Mucosa of gallbladder (tissue), 1 donor: ENCODE measurements at places on chromosomes 16 and 17.
A peak's percentile ranks its signal among the peaks of the same experiment; 100 is the strongest.

DNA sequence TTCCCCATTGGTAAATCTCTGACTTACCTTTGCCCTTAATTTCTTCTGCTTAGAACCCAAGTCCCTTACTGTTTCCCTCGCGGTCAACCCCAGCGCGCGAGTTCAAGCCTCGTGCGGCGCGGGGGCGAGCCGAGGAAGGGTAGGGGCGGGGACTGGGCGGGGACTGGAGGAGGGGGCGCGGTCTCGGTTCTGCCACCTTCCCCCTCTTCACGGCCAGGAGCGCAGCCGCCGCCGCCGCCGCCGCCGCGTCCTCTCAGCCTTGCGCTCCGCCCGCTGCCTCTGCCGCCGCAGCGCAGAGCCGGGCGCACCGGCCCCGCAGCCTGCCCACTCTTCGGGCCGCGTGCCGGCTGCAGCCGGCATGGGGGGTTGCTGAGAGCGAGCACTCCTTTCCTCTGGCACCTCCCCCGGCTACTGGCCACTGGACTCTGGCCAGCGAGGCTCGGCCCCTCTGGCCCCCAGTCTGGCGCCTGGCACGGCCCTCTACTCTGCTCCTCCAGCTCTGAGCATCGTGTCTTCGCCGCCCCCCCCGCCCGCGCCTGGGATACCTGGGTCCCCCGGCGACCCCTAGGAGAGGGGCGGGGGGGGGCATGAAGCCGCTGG lies at the start of gene RAPGEFL1:
Gene RAPGEFL1, plus strand, starts transcription at position 196 of the 600 bp plus-strand sequence. Its CDS starts 392 bp downstream, at position 588.
- DNase-seq = peak; percentile 84

DNA sequence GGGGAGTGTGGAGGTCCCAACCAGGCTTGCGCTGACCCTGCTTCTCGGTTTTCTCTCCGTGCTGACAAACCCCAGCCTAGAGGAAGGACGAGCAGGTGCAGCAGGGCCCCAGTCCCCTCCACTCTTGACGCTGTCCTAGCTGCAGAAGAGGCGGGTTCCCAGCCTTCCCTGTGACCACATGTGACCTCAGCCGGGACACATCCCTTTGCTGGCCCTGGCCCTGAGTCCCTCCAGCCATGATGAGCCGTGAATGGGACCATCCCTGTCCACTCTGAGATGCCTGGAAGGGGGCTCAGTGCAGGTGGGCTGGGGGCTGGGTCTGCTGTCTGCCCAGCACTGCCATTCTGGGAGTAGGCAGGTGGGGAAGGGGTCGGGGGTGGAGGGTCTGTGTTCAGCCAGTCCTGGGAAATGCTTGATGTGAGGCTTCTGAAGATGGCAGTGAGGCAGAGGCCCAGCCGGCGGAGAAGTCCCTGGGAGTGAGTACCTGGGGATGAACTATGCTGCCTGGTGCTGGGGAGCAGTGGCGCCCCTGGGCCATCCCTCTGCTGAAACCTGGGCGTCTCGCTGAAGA lies 1.9 kb upstream of the TUBB3 start:
- DNase-seq = no peak

DNA sequence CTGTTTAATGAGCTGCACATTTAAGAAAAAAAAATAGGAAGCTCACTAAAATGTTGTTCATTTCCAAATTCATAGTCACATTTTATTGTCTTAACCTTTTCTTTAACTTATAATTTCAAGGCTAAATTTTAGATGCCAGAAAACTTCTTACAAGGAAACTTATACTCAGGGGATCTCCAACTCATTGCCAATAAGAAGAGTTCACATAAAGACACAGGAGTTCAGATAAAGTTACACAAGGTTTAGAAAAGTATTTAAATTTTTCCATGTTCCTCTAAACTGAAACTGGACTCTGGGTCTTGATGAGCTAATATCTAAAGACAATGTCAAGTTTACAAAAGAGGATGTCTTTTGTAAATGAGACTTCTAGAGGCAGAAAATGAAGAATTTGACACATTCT lies 190.7 kb upstream of the KCNJ16 start:
- DNase-seq = no peak

- no peak for DNase-seq
Measured at GRCh38 chr16:26747760-26748159, 319.0 kb upstream of the C16orf82 start.

- no peak for DNase-seq
Measured at GRCh38 chr17:47267354-47267828, 13.8 kb downstream of the ITGB3 start.

- no peak for DNase-seq
Measured at GRCh38 chr16:20285993-20286499, 41.3 kb downstream of the GP2 start.

- DNase-seq = no peak
Measured at GRCh38 chr16:67187175-67187890, 2.6 kb downstream of the EXOC3L1 start.

GRCh38 chr16:51524555-51525373 lies 373.7 kb upstream of the SALL1 start:
- no peak for DNase-seq

- peak; percentile 53 for DNase-seq
Measured at GRCh38 chr17:38898812-38899348, 26.5 kb upstream of the LASP1NB start.

- no peak for DNase-seq
Measured at GRCh38 chr17:18987230-18987610, 17.3 kb downstream of the FAM83G start.

- DNase-seq = no peak
Measured at GRCh38 chr17:41267711-41268110, 2.5 kb downstream of the KRTAP9-6 start.

- DNase-seq = no peak
Measured at GRCh38 chr17:77433385-77434135, 292.8 kb downstream of the SEC14L1 start.

- DNase-seq = no peak
Measured at GRCh38 chr16:86368261-86368660, 142.1 kb upstream of the FOXF1 start.
